ENCODE measurements at places on chromosomes 16 and 17.

GRCh38 chr16:67396159-67397035, 3.1 kb upstream of the TPPP3 start:
- DNase-seq = no peak

- no peak for DNase-seq
These were observed 5.7 kb upstream of the SLC38A8 start for GRCh38 chr16:84048270-84048669.

GRCh38 chr17:1709971-1710806, at the start of gene TLCD2:
TSS of gene TLCD2 (minus strand) at chr17:1710377. CDS start at chr17:1710242, 135 bp downstream.
- DNase-seq = peak; percentile 42

GRCh38 chr17:66364990-66365490, 62.6 kb downstream of the PRKCA start:
- DNase-seq = no peak

- no peak for DNase-seq
These were observed 250.7 kb upstream of the MON1B start for GRCh38 chr16:76940251-76940650.

DNA sequence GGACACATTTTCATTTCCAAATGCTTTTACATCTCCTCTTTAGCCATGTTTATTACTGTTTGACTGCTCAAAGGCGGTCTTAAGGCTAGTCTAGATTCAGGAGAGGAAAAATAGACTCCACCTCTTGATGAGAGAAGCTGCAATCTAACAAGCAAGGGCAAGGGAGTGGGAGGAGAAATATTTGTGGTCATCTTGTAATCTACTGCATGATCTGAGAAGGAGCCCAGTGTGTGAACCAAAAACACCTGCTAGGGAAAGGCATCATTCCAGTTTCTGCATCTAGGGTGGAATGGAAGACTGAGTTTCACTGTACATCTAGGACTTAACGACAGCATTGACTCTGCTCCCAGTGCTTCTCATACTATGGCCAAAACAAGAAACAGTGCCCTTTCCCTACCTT, 232.2 kb upstream of the HS3ST3A1 start:
- no peak for DNase-seq

- DNase-seq = no peak
These were observed 12.5 kb downstream of the TIMM22 start for GRCh38 chr17:1009229-1010085.

- DNase-seq = peak; percentile 41
These were observed at the start of gene TMEM92 for GRCh38 chr17:50274142-50274896. TSS of gene TMEM92 (plus strand) at chr17:50274466. CDS start at chr17:50274502, 36 bp downstream.

GRCh38 chr17:48285614-48286013, 144.4 kb downstream of the SKAP1 start:
- DNase-seq = no peak

- DNase-seq = peak; percentile 56
These were observed 202.4 kb downstream of the AXIN2 start for GRCh38 chr17:65359016-65359415.

- peak; percentile 84 for DNase-seq
These were observed 1.4 kb downstream of the NOTUM start for GRCh38 chr17:81959362-81960129.

- DNase-seq = no peak
These were observed 2.7 kb downstream of the MPO start for GRCh38 chr17:58277802-58278595.

DNA sequence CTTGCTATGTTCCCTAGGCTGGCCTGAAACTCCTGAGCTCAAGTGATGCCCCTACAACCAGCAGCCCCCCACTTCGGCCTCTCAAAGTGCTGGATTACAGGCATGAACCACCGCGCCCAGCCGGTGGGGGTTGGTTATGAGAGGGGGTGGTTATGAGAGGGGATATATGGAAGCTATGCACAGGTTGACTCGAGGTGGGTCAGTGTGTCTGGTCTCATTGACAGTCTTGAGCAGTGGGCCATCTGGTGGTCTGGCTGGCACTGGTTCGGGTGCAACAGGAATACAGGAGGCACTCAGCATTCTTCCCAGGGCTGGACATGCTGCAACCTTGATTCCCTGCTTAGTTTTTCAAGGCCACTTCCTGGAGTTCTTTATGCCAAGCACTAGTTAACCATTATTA, 5.6 kb upstream of the STX1B start:
- no peak for DNase-seq

GRCh38 chr16:84068041-84068440, 25.4 kb upstream of the SLC38A8 start:
- no peak for DNase-seq

- DNase-seq = no peak
These were observed 71.3 kb downstream of the SMG6 start for GRCh38 chr17:2232244-2232638.

DNA sequence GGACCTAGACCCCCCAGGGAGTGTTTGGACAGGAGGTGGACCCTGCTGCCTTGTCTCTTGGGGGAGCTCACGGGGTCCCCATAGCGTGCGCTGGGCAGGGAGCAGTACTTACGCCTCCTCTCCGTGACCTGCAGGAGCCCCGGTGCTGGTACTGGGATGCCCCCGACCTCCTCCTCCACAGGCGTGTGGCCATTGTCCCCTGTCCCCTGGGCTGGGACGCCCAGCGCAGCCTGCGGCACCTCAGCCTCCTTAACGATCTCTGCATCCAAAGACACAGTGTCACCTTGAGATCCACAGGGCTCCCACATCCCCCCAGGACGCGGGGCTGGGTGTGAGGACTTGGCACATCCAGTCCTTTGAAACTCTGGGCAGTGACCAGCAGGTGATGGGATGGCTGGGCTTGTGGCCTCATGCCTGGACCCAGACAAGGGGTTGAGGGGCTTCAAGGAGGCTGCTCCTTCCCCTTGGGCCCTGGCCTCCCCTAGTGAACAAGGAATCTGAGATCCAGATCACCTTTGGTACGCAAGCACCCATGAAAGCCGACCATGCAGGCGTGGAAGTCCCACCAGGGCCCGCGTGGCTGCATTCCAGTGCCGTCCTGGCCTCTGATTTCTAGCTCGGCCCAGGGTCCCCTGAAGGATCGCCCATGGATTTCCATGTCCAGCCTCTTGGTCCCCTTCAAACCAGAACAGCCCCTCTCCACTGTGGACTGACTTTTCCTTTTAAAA, 9.9 kb downstream of the DBNDD1 start:
- DNase-seq = no peak

- peak; percentile 89 for DNase-seq
These were observed 2.9 kb downstream of the PHOSPHO1 start for GRCh38 chr17:49227436-49228261.

DNA sequence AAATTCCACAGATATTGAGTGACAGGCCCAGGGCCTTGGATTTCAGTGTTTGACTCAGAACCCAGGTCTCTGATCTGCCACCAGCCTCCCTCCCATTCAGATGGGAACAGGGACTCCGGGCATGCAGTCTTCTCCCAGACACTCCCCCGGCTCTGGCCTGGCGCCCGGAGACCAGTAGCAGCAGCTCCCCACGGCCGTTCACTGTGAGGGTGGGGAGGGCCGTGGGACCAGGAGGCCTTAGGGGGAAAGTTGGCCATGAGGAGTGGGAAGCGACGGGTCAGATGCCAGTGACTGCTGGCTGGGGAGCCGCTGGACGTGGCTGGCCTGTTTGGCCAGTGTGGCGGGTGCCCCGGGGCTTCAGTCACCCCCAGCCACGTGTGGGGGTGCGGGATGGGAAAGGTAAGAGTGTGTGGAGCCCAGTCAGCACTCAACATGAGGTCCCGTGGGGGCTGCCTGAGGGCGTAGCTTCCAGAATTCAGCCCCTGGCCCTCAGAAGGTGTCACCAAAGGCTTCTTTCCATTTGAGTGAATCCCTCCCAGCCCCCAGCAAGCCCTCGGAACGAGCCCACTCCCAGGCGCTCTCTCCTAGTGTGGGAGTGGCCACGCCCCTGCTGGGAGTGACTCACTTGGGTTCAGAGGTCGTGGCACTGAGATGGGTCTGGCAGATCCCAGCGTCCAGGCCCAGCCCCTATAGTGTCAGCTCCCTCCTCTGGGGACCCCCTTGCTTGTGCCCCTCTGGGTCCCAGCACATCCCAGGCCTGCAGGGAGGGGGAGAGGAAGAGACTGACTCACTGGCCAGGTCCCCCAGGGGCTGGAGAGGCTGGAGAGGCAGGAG, 309.4 kb downstream of the SEC14L1 start:
- DNase-seq = peak; percentile 87

- DNase-seq = no peak
These were observed 22.7 kb upstream of the CYTH1 start for GRCh38 chr17:78804777-78805176.

DNA sequence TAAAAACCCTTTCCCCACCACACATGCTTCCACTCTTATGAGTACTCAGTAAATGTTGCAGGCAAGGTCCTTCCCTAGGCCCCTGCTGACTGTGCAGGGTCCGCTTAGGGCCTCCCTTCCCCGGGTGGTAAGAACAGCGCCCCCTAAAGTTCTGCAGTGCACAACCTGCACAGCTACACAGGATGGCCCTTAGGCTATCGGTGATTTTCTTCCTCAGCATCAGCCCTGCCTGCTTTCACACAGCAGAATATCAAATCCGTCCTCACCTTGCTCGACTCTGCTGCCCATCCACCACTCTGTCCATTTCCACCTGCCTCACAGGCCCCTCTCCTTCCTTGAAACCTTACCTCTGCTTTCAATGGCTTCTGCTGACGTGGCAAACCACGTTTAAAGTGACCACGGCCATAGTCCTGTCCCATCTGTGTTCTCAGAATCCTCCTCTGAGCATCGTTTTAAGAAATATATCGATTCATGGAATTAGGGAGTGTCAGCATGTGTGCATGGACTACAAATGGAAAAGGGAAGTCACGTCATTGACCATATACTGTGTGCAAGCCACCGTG, 51.4 kb upstream of the TMEM132E start:
- no peak for DNase-seq

DNA sequence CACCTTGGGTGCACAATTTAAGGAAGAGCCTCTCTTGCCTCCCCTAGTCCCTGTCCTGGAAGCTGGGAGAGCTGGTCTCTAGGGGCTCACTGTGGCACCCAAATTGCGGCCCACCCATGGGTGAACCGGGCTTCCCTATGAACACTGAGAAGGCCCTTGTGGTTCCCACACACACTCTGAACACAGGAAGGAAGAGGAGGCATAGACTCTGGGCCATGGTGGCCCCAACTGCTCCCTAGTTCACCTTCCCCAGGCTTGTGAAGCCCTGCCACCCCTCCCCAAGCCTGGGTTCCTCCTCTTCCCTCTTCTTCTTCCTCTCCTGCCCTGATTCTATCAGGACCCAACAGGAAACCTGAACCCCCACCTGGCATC, 10.5 kb downstream of the SREBF1 start:
- no peak for DNase-seq

GRCh38 chr17:74342224-74342623, 16.2 kb downstream of the KIF19 start:
- DNase-seq = no peak

GRCh38 chr16:89022051-89022836, 45.2 kb upstream of the CBFA2T3 start:
- DNase-seq = no peak

DNA sequence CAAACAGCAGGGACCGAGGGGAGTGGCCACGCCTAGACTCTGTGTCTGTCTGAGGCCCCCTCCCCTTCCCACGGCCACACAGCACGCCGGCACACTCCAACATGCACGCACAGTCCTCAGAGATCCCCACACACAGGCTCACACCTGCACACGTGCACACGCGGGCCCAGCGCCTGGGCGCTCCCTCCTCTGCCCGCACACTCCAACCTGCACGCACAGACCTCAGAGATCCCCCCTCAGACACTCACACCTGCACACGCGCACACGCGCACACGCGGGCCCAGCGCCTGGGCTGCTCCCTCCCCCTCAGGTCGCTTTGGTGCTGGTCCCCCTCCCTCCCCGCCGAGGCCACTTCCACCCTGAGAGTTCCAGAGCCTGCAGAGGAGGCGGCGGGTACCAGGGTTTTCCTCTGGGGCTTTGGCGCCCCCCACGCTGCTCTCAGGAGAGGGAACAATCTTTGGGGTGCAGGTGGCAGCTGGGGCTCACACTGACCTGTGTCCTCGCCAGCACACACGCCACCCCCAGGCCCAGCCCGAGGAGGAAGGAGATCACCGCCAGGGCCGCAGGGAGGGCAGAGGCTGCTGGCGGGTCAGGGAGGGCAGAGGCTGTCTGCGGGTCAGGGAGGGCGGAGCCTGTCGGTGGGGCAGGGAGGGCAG, 1.6 kb downstream of the CD7 start:
- peak; percentile 68 for DNase-seq

- peak; percentile 87 for DNase-seq
These were observed 61.0 kb upstream of the RBL2 start for GRCh38 chr16:53372992-53373871.

GRCh38 chr16:87248714-87249113, 68.5 kb downstream of the C16orf95 start:
- DNase-seq = no peak

DNA sequence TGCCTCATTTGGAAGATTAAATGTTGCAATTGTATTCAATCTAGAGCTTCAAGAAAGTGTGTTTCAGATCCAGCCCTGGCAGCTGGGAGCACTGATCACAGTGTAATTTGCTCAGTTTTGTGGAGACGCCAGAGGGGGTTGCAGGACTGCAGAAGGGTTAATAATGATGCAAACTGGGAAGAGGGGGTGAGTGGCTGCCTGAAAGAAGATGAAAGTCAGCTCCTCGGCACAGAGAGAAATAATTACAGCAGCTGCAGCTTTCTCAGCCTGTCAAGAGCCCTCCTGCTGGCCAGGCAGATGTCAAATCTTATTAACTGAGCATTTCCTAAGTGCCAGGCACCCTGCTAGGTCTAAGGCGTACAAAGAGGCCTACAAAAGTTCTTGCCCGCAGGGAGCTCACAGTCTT, 97.7 kb downstream of the ZNF18 start:
- DNase-seq = no peak

DNA sequence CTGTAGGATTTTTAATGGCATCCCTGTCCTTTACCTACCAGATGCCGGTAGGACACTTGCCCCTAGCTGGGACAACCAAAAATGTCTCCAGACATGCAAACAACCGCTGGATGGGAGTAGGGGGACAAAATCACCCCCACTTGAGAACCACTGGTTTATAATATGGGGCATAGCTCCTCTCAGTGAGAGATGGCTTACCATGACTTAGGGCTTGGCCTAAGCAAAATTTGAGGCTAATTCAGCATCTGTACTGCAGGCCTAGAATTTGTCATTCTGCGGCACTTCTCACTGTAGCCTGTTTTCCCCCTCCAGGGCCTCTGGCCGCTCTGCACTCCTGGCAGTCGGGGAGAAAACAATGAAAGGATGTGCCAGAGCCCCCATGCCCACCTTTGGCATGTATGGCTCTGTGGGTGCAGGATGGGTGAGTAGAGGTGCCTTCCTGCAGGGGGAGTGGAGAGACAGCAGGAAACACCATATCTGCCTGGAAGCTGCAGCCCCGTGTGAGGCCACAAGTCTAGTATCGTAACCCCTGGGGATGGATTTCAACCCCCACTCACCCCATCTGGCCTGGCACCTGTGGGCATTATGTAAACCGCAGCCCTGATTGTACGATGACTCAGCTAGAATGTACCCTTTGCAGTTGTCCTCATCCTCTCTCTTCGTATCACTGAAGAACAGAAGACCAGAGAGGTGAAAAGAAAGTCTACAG, 268.1 kb downstream of the SOX9 start:
- DNase-seq = no peak

- DNase-seq = no peak
These were observed 99.3 kb downstream of the STXBP4 start for GRCh38 chr17:55067697-55068439.

Data from stimulated activated CD8-positive, alpha-beta memory T cell treated with anti-CD3 and anti-CD28 coated beads, Interleukin-4, amount 100 ng/mL, for 48 hours (primary cell).